ENCODE measurements at places on chromosomes 11 and 22.

DNA sequence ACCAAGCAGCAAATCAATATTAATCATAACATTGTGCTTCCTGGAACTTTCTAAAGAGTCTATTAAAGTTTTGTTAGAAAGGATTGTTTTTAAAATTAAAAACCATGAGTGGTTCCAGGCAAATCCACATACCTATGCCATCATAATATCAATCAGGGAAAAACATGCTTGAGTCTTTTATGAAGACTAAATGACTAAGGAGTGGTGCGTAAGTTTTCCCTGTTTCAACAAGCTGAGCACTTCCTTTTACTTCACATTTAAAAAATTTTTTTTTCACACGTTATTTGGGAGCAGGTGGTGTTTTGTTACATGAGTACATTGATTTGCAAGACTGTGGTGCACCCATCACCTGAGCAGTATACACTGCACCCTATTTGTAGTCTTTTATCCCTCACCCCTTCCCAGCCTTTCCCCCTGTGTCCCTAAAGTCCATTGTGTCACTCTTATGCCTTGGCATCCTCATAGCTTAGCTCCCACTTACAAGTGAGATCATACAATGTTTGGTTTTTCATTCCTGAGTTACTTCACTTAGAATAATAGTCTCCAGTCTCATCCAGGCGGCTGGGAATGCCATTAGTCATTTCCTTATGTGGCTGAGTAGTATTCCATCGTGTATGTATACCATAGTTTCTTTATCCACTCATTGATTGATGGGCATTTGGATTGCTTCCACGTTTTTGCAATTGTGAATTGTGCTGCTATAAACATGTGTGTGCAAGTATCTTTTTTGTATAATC is 1190.3 kb upstream of the RAG2 start:
- no peak for DNase-seq

DNA sequence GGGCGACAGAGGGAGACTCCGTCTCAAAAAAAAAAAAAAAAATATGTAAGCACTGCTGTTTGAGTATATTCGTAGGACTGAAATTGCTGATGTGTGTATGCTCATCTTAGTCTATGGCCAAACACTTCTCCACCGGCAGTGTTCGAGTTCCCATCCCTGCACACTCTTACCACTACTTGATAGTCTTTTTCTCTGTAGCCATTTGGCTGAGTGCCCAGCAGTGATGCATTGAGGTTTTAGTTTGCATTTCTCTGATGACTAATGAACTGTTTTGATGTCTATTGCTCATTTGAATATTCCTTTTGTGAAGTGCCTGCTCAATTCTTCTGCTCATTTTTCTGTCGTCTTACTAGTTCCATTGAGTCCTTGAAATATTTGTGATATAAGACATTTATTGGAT is 1.9 kb downstream of the TIRAP start:
- DNase-seq, result peak; percentile 89

DNA sequence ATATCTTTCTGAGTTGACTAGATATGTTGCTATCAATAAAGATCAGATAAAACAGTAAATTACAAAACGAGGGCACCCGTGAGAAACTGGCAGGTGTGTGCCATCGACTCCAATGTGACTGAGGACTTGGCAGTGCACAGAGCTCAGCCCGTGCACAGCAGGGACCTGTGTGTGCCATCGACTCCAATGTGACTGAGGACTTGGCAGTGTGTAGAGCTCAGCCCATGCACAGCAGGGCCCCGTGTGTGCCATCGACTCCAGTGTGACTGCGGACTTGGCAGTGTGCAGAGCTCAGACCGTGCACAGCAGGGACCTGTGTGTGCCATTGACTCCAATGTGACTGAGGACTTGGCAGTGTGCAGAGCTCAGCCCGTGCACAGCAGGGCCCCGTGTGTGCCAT is 347.2 kb upstream of the B3GAT1 start:
- DNase-seq, result no peak

- no peak for DNase-seq
Observed at GRCh38 chr11:17476317-17477083, at the start of gene ABCC8. Gene ABCC8, minus strand, starts transcription at chr11:17476845. Its CDS starts 69 bp downstream, at chr11:17476776.

DNA sequence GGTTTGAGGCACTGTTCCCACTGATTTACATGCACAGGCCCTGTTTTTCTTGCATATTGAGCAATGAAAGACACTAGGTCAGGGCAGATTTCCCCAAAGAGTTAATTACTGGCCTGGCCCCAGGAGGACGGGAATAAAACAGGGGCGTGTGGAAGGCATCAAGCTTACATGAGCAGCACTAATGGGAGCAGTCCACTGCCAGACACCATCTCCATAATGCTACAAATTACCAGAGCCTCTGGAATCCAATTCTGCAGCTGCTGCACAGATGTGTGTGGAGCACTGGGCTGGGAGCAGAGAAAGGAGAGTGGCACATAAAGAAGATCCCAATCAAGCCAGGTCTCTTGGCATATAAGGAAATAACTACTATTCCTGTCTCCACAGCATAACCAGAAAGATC is 96.9 kb downstream of the CCDC34 start:
- no peak for DNase-seq

GRCh38 chr22:23093051-23093788 is 22.9 kb downstream of the GNAZ start:
- DNase-seq, result no peak

GRCh38 chr22:49517667-49518185 is 309.9 kb downstream of the BRD1 start:
- DNase-seq, result no peak

DNA sequence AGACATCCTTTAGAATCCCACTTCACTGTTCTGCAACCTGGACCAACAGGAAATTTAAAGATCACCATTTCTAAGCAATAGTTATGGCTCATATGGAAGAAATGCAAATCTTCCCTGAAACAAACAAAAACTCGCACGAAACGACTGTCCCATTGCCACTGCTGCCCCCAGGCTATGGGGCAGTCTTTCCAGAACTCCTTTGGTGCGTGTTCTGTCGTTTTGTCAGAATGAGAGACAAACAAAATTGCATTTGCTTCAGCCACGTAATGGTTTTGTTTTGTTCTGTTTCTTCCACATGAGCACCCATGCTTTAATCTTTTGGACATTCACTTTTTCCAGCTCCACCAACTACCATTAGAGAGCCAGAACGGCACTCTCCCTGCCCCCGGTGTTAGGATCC is 10.8 kb upstream of the FBLN1 start:
- no peak for DNase-seq

- no peak for DNase-seq
Observed at GRCh38 chr22:40517631-40518030, 118.9 kb downstream of the MRTFA start.

DNA sequence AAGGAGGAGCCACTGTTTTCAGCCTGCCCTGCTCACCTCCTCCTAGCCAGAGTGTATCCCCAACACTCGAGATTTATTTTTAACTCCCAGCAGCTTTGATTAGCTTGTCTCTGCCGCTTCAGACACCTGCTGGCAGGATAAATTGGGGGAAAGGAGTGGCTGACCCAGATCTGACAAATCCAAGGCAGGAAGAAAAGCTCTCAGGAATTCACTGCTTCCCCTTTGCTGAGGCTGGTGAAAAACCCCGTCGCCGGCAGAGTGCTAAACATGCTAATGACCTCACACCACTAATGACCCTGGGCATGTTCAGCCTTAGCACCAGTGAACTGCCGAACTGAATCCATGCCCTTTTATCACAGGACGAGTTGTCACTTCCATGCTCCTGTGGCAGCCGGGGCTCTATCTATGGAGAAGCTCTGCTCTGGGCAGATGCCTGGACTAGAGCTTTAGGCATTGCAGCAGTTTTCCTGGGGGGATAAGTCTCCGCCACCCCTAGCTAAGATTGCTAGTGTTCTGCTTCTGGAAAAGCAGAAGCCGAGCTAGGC is 52.2 kb downstream of the FEZ1 start:
- DNase-seq, result no peak

DNA sequence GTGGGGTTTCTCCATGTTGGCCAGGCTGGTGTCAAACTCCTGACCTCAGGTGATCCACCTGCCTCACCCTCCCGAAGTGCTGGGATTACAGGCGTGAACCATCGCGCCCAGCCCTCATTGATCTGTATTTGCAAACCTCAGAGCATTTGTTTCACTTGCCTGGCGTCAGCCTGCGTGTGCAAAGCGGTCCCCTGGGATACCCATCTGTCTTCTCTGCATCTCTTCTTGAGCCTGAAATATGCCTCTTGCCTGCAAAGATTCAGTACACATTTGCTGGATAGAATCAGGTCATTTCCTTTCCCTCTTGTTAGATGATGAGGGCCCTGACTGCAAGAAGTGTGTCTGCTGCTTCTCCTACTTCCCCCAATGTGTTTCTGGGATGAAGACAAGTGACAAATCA is 1291.0 kb downstream of the TBC1D22A start:
- no peak for DNase-seq

DNA sequence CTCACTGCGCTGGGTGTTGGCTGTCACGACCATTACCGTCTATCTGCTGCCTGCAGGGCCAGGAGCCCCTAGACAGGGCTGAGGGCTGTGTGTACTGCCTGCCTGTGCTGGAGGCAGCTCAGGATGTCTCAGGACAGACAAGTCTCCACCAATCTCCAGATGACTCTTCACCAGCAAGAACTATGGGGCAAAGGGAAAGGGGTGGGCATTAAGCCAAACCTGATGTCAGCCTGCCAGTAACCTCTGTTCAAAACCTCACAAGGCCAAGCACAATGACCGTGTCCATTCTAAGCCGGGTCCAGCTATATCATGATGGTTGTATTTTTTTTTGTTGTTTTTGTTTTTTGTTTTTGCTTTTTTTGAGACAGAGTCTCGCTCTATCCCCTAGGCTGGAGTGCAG is 31.6 kb downstream of the MAFF start:
- no peak for DNase-seq

DNA sequence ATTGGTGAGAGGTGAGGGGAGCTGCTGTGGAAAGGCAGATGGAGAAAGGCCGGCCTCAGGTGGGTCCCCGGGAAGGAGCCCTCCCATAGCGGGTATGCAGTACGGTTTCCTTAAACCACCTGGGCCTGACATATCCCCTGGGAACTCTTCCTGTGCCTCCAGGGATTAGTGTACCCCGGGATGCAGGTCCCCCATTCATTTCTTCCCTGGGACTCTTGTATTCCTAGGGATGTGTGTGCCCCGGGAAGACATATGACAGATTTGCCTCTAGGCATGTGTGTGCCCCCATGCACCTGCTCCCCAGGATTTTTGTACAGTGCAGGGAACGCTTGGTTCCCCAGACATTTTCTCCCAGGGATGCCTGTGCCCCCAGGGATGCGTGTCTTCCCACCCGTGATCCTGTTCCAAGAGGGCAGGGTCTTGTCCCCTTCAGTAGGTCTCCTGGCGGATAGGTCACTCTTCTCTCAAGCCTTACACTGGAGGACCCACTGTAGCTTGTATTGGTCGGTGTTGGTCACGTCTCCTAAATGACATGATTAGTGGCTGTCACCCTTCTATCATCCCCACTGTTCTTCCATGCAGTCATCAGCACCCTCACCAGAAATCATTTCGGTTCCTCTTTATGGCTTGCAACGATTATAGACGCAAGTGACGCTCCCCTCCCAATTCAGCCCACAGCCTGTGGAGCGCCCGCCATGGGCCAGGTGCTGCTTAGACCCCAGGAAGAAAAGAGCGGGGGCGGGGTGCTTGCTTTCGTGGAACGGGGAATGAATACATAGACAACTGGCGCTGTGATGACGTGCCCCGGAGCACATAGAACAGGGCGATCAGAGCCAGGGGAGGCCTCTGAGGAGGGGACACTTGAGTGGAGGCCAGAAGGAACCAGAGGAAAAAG is 1.3 kb downstream of the PARVB start:
- DNase-seq, result no peak

GRCh38 chr11:112292785-112293407 is 32.2 kb upstream of the PLET1 start:
- DNase-seq, result no peak

GRCh38 chr22:22737590-22737989 is 93.2 kb downstream of the GGTLC2 start:
- peak; percentile 52 for DNase-seq

DNA sequence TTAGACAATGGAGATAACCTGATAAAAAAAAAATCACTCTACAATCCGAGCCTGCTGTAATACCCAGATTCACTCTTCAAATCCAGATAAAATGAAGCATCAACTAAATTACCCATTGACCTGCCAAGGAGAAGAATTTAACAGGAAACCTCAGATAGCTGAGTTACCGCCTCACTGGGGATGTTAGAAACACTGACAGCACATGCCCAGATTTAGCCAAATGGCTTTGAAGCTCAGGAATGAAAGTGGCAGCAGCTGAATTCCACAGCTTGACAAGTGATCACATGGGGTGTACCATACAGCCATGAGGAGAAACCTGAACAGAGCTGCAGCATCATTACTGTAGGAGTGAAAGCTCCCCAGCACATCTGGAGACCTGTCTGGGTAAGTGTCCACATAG is 807.6 kb downstream of the DLG2 start:
- no peak for DNase-seq

GRCh38 chr22:49291169-49291568 is 536.5 kb downstream of the BRD1 start:
- DNase-seq, result no peak

DNA sequence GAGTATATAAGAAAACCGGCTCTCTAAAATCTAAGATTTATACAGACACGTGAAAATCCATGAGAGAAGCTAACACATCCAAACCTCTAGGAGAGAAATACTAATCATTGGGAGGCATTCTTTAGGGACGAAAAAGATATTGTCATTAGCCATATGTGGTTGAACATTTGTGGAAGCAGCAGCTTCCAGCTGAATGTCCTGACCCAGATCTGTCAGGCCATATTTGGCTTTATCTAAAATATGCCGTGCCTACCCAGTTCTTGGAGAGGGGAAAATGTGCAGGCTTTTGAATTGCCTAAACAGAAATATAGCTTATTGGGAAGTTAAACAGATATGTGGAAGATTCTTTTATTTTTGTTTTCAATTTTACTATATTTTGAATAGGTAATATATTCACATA is 6.4 kb downstream of the CCDC89 start:
- no peak for DNase-seq

GRCh38 chr11:103097279-103097678 is 5.3 kb upstream of the DCUN1D5 start:
- DNase-seq, result no peak

GRCh38 chr11:73218106-73218829 is at the start of gene P2RY2:
Gene P2RY2, plus strand, starts transcription at chr11:73218281. Its CDS starts 15,879 bp downstream, at chr11:73234160.
- DNase-seq, result no peak

DNA sequence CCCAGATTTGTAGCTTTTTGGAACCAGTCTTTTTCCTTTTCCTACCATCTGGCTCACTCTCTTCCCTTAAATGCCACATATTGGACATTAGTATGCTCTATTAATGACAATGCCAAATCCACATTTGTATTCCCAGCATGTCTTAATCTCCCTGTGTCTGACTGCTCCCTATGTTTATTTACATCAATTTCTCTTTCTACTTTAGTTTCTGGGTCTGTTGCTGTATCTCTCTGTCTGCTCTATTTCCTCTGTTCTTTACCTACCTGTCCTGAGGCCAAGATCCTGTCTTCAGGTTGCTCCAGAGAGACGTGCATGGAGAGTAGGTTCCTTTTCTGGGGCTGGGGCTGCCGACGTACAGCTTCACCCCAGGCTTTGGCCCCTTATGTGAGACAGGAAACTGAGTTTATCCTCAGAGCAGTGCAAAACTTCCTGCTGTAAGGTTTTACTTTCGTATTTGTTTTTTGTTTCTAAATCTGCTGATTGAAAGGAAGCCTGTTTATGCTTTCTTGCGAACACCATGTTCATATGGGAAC is 25.6 kb downstream of the OR2AG2 start:
- peak; percentile 58 for DNase-seq

- peak; percentile 38 for DNase-seq
Observed at GRCh38 chr22:23591201-23591791, 11.2 kb upstream of the IGLL1 start.

GRCh38 chr22:44724859-44725258 is 22.9 kb downstream of the PRR5 start:
- no peak for DNase-seq

- DNase-seq, result no peak
Observed at GRCh38 chr11:35725885-35726284, 63.3 kb downstream of the TRIM44 start.
